Posterior cingulate gyrus (tissue), 11 donors: ENCODE measurements at places on chromosomes 16 and 17.
A peak's percentile ranks its signal among the peaks of the same experiment; 100 is the strongest.

GRCh38 chr17:81807839-81808238 is 3.9 kb downstream of the GCGR start:
- DNase-seq: no peak

- DNase-seq: no peak
Measured at GRCh38 chr16:16996827-16997226, 473.9 kb downstream of the XYLT1 start.

DNA sequence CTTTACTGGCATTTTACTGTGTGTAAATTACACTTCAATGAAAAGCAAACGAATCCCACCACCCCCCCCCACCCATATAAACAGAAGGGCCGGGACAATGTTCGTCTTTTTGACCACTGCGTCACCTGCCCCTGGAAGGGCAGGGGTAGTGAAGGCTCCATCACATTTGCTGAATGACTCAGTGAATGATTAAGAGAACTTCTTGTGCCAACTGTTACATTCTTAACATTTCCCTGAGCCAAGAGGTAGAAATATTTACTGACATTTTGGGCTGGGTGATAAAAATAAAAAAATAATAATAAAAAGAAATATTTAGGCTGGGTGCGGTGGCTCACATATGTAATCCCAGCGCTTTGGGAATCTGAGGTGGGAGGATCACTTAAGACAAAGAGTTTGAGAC is 24.1 kb downstream of the C16orf96 start:
- DNase-seq: no peak

DNA sequence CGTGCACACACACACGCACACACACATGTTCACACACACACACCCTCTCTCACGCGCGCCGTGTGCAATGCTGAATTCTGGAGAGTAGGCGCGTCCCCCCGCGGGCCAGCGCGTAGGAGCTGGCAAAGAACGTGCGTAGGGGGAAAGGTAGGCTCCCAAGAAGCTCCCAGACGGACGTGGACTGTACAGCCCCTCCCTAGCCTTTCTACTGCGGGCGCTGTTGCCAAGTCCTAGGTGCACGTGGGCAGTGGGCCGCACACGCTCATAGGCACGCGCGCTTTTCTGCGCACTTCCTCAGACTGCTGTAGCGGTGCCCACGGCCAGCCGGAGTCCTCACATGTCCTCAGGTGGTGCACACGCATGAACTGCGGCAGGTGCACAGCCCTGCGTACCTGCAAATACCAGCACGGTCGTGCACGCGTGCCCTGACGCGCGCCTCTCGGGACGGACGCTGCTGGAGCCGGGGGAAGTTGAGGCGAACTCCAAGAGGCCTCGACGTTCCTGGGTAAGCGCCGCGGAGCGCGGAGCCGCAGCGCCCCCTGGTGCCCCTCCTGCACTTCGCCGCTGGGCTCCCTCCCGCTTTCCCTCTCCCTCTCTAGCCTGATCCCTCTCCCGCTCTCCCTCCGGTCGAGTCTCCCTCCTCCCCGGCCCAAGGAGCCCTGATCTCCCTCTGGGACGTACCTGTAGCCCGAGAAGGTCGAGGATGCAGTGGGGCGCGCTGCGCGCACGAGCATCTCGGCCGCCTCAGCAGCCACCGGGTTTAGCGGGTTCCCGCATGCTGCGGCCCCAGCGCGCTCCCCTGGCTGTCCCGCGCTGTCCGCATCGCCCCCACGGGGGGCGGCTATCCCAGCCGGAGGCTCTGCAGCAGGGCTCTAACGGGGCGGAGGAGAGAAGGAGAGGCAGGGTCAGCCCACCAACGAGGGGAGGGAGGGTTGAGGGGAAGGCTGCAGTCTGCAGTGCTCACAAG is 749 bp downstream of the GRIN2A start:
- peak; percentile 81 for DNase-seq

GRCh38 chr16:67992661-67993206 is 6.5 kb downstream of the DPEP2 start:
- DNase-seq: no peak

DNA sequence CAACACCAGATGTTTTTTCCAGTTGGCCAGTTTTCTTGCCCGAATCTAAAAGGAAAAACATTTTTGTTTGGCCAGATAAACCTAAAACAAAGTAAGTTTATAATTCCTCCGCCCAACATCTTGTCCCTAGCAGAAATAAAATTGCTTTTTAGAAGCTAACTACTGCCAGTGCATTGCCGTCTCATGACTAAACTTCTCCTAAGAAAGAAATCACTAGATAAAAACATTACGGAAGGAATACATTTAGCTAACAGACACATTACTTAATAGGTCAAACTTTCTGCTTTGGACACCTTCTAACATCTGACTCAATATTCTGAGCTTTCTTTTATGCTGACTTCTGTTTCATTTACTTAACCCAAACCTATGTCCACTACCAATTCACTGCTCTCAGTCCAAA is 36.2 kb downstream of the FBXL20 start:
- no peak for DNase-seq

GRCh38 chr16:49750341-49751000 is 105.4 kb downstream of the ZNF423 start:
- no peak for DNase-seq

- DNase-seq: no peak
Measured at GRCh38 chr16:20084624-20085226, 11.0 kb upstream of the GPR139 start.
